CD4-positive, alpha-beta T cell treated with Interleukin-15 for 4 hours (primary cell): ENCODE measurements at places on chromosomes 7 and 10.

- DNase-seq: no peak
Observed at GRCh38 chr10:95742485-95742884, 13.5 kb upstream of the ENTPD1 start.

DNA sequence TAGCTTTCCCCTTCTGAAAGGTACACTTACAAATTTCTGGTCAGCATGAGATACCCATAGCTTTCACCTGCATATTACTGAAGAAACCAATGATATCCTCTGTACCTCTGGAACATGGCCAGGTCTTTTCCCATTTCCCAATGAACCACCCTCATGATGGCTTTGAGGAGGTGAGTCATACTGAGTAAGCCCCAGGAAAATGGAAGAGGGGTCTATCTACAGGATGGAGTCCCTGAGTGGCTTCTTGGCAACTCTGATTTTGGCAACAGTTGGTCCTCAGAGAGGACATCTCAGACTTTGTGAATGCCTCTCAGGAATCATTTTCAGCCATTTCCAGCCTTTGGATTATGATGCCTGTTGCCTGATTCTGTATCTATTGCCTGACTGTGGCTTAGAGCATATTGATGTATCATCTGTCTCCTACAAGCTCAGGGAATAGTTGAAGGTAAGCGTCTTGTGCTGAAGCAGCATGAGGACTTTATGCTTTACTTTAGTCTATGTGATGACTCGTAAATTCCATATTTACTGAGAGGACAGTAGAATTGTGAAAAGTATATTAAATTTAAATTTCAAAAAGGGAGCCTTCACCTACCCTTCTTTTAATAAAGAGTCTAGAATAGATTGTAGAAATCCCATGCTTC, 84.7 kb upstream of the DKK1 start:
- no peak for DNase-seq

DNA sequence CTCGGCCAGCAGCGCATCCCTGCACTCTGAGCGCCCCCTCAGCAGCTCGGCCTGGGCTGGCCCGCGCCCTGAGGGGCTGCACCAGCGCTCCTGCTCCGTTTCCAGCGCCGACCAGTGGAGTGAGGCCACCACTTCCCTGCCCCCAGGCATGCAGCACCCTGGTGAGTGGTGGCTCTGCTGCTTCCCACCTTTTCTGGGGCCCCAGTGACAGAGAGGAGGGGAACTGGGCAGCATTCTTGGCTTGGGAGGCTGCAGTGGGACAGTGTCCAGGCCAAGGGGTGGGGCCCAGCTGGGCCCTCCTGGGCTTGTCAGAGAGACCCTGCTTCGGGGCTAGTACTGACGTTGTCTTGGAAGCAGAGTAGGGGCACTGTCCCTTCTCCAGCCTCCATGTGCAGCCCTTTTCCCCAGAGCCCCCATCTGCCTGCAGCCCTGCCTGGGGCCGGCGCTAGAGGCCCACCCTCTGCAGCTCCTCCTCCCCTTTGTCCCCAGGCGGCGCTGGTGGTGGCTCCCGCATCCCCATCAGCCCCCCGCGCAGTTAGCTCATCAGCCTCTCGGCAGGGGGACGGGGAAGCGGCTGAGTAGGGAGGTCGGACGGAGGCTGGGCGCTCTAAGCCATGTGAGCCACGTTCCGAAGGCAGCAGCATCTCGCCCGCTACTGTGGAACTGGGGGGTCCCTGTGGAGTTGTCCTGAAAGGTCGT, 29.2 kb downstream of the GBX1 start:
- no peak for DNase-seq

DNA sequence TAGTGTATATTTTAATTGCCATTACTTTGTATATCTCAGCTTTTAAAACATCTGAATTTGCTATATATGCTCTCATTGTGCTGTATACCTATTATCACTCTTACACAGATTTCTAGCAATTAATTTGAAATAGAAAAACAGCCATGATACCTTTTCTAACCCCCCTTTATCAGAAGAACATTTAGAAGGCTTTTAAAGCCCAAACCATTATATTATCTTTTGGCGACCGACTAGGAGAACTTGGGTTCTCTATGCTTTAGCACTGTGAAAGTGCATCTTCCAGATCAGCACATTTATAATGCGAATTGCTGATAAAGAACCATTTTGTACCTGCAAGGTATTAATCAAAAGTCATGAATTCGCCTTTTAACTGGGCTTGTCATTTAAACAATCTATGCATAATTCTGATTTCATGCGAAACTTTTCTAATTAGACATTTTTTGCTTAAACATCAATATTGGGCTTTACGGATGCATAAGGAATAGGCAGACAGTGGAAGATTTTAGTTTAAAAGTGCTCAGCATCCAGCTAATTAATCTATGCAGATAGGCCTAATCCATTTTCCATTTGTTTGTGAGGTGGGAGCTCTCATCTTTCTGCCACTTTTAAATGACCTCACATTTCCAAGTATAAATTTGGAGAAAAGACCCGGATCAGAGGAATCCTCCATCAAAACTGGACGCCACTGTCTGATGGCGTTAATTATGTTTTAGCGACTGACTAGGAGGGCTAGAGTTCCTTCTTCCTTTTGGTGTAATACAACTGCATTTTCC, 1.2 kb upstream of the MLLT10 start:
- no peak for DNase-seq

GRCh38 chr10:79070606-79071395, 2.0 kb downstream of the ZMIZ1 start:
- DNase-seq: no peak

DNA sequence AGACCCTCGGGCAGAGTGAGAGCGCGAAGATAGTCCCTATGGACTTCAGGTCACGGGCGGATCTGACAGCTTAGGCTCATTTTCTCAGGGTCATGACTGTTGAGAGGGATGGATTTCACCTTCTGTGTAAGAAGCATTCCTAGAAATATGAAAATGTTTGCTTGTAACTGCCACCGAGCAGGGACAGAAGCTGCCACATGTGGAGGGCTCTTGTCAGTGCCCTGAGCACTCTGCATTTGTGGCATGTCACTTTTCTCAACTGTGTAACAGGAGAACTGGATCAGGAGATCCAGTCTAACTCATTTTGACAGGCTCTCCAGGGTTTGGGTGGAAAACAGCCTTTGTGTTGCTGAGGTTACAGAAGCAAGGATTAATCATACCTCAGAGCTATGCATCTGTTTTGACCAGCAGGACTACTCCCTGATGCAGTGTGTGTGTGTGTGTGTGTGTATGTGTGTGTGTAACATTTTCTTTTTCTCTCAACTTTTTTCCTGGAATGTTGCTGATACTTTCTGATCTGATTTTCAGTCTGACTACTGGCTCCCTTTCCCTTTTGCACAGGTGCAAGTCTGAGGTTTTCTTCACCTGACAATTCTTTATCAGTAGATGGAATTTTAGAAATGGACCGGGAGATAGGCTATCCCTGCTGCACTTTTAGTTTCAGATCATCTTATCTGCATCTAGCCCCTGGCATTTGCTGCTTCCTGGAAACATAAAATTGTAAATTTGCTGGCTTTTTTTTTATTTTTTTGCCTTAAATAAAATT, 183.3 kb downstream of the STK31 start:
- no peak for DNase-seq

DNA sequence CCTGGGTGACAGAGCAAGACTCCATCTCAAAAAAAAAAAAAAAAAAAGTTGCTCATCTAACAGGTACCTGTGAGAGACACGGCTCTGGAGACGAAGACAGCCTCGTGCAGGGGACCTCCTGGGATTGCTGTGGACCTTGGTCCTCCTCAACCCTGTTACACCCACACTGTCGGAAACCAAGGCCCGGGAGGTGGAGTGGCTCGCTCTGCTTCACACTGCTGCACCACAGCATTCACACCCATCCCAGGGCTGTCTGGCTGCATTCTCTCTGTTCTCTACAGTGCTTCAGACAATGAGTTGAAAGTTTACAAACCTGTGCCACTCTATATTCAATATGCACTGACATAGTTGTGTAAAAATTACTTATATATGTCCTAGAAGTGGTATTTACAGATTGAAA, 101.0 kb upstream of the TNS3 start:
- DNase-seq: no peak

GRCh38 chr10:88659725-88660597, 4.3 kb upstream of the LIPF start:
- DNase-seq: no peak

DNA sequence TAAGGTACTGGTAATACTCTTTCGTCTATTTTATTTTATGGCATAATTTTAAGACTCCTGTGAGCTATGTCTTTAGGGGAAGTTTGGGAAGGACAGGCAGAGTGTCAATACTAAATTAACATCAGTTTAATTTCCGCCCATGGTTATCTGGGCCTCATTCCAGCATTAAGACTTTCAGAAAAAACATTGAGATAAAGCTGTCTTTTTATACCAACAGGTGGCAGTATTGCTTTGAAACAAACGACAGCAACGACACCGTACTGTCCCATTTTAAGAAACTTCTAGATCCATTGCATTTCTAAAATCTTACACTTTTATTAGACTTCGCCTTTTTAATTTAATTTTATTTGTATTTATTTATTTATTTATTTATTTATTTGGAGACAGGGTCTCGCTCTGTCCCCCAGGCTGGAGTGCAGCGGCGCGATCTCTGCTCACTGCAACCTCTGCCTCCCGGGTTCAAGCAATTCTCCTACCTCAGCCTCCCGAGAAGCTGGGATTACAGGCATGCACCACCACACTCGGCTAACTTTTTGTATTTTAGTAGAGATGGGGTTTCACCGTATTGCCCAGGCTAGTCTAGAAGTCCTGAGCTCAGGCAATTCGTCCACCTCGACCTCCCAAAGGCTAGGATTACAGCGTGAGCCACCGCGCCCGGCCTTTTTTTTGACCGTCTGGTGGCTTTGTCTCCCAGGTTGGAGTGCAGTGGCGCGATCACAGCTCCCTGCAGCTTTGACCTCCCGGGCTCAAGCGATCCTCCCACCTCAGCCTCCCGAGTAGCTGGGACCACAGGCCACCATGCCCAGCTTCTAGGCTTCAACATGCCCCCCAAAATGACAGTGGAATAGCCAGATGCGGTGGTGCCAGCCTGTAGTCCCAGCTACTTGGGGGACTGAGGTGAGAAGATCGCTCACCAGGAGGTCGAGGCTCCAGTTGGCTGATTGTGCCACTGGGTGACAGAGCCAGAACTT, 78.7 kb upstream of the C1GALT1 start:
- peak; percentile 72 for DNase-seq

DNA sequence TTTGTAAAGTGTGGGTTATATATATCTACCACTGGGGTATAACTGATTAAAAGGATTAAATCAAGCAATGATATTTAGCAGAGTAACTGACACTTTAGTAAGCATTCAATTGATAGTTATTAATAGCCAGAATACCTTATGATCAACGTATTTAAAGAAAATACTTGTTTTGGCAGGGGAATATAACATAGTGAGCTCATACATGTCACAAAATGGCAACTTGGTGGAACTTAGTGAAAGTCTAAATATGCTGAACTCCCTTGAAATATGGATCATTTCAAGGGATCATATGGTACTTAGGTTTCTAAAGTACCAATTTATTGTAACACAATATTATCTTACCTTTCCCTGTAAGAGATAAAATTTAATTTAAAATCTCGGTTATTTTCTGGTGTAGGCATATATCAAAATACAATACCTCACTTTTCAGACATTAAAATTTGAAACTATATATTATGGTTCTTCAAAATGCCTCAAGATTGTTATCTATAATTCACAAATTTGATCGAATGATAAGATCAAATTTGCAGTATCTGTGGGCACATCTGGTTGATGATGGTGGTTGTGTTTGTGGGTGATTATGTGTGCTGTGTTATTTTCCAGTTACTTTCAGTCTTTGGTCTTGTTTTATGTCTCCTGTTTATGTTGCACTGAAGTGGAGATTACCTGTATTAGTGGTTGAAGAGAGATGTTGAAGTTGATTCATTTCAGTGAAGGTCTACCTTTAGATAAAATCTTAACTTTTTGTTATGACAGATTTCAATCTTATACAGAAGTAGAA, 5.2 kb downstream of the ARL4A start:
- no peak for DNase-seq

DNA sequence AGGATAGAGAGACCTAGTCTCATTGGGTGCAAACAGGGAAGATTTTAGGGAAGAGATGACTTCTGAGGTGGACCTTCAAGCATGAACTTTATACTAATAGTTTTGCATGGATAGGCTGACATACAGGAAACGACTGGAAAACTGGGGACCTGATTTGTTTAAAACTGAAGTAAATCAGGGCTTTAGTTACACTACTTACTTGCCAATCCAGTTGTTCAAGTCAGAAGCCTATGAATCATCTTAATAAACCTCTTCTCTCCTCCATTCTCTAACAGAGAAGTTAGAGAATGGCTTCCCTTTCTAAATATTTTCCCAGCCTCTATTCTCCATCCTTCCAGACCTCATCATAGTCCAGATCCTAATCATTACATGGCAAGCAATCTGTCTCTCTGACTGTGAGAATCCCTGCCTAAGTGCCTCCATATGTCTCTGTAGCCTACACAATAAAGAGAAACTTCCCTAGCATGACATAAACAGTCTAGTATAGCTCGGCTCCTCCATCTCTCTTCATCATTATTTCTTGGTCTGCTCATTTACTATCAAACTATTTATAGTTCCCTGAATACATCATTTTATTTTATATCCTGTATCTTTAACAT, 55.8 kb downstream of the PRKG1 start:
- DNase-seq: no peak

DNA sequence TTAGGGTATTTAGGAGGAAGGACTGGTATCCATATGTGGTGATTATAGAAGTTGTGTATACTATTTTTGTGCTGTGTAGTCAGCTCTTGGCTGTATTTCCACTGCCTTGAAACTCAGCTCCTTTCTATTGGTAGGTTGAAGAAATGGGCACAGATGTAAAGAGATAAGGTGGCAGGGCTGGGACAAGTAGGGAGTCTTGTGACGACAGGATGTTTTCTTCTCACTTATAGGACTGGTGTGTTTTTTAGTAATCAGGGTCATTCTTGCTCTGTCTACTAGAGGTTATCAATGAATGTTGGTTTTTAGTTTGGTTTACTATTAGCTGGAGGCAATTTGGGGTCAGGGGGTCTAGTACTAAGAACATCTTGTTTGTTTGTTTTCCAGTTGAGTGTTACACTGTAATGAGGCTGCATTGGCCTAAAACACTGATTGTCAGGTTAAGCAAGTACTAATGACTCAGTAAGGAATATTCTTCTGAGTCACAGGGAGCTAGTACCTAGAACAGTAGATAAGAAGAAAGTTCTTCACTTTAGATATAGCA, 11.8 kb downstream of the UBN2 start:
- DNase-seq: no peak

- no peak for DNase-seq
Observed at GRCh38 chr10:28875549-28876081, 198.3 kb downstream of the BAMBI start.

GRCh38 chr10:49282306-49282705, 16.7 kb upstream of the C10orf71 start:
- no peak for DNase-seq

DNA sequence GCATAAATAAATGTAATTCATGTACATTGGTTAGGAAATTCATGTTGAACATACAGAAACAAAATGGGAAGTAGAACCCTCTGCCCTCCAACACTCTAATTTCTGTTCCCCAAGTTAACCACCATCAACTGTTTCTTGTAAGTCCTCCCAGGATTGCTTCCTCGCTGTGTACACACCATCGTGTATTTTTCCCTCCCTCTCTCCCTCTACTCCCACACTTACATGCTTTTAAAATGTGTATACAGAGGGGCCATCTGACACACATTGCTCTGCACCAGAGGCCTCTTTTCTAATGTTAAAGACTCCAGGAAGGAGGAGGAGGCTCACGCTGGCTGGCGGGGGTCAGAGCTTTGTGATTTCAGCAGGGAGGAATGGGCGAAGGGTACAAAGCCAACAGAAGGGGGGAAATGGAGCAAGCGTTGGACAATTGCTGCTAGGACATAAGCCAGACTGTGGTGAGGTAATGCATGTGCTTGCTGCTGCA, 1.9 kb upstream of the EPHA1 start:
- no peak for DNase-seq
